Activated CD8-positive, alpha-beta memory T cell treated with anti-CD3 and anti-CD28 coated beads for 4 hours (primary cell): ENCODE measurements at places on chromosomes 4 and X.

DNA sequence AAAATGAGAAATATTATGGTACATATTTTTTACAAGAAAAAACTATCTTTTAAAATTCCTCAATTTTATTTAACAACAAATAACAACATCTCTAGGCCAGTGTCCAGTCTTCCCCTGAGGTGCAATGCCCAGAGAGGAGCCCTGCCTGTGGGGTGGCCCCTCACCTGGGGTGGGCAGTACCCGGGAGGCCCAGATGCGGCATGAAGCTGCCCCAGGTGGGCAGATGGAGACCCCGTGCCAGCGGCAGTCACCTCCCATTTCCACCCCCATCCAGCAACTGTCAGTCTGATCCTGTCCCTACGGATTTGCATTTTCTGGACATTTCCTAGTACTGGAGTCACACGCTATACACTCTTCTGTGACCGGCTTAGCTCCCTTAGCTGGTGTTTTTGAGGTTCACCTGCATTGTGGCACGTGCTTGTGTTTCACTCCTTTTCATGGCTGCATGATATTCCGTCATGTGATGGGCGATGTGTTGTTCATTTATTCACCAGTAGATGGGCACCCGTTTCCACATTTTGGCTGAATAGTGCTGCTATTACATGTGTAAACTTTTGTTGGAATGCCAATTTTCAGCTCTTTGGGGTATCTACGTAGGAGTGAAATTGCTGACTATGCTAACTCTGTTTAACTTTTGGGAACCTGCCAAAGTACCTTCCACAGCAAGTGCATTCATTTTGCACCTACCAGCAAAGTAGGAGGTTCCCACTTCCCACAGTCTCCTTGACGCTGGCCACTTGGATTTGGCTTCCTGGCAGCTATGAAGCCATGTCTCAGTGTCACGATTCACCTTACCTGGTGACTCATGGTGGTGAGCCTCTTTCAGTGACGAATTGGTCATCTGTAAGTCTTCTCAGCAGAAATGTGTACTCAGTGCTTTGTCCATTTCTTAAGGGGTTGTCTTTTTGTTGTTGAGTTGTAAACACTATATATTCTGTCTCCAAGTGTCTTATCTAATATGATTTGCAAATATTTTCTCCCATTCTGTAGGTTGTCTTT lies 11.7 kb upstream of the MAEA start:
- no peak for DNase-seq

- DNase-seq, result no peak
Observed at GRCh38 chr4:181578911-181579310, 664.3 kb upstream of the TENM3 start.

DNA sequence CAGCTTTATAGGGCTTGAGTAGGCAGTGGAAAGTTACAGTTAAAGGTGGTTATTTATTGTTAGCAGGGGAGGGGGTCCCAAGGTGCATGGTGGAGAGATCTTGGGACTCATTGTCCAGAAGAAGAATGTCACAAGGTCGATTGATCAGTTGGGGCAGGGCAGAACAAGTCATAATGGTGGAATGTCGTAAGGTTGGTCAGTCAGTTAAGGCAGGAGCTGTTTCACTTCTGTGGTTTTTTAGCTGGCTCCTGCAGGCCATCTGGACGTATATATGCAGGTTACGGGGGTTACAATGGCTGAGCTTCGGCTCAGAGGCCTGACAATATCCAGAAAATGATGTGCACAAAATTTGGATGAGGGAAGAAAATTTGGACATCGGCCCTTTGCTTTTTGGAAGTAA lies 7.1 kb downstream of the OFD1 start:
- DNase-seq, result no peak

DNA sequence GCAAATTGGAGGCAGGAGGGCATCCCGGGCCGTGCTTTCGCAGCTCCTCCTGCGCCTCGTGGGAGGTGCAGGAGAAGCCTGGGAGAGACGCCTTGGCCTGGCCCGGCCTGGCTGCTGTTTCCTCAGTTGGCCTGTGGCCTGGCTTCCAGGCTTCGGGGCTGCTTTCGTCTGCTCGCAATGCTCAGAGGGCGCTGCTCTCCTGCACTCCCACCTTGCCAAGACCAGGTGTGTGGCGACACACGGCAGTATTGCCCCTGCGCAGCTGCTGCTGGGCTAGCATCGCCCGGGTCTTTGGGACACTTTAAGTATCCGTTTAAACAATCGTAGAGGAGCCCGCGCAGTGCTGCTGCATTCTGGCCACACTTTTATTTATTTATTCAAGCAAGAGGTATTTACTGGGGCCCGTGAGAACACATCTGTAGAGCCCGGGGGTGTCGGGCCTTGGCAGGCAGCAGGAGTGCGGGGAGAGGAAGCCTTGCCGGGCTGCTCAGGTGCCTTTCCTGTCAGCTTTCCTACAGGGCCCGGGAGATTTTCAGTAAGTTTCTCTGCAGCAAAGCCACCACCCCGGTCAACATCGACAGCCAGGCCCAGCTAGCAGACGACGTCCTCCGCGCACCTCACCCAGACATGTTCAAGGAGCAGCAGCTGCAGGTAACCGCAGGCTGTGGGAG lies 26.2 kb upstream of the HGFAC start:
- DNase-seq, result no peak

GRCh38 chr4:5631352-5632065 lies 76.8 kb downstream of the EVC2 start:
- DNase-seq, result no peak

GRCh38 chr4:123077330-123077729 lies 154.9 kb upstream of the NUDT6 start:
- no peak for DNase-seq

DNA sequence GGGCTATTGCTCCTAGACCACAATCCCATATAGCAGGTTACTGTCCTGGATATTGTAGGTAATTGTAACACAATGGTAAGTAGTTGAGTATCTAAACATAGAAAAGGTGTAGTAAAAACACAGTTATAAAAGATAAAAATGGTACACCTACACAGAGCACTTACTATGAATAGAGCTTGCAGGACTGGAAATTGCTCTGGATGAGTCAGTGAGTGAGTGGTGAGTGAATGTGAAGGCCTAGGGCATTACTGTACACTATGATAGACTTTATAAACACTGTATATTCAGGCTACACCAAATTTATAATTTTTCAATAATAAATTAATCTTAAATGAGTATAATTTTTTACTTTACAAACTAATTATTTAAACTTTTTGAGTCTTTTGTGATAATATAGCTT lies 425.7 kb downstream of the PABPC4L start:
- no peak for DNase-seq

GRCh38 chrX:73979551-73980131 lies 324.3 kb upstream of the ZCCHC13 start:
- DNase-seq, result no peak

DNA sequence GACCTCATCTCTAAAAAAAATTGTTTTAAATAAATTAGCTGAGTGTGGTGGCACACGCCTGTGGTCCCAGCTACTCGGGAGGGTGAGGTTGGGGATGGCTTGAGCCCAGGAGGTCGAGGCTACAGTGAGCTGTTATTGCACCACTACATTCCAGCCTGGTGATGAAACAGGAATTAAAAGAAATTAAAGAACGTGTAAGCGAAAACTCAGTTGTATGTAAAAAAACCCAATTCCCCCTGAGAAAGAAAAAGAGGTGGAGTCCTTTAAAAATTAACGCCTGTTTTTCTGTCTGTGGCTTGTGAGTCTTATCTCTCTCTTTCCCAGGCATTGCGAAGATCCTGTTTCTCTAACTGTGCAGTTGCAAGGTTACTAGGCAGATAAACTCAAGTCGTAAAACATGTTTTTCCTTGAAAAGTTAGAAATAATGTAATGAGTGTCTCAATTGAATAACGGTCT lies 22.1 kb downstream of the EPGN start:
- no peak for DNase-seq

DNA sequence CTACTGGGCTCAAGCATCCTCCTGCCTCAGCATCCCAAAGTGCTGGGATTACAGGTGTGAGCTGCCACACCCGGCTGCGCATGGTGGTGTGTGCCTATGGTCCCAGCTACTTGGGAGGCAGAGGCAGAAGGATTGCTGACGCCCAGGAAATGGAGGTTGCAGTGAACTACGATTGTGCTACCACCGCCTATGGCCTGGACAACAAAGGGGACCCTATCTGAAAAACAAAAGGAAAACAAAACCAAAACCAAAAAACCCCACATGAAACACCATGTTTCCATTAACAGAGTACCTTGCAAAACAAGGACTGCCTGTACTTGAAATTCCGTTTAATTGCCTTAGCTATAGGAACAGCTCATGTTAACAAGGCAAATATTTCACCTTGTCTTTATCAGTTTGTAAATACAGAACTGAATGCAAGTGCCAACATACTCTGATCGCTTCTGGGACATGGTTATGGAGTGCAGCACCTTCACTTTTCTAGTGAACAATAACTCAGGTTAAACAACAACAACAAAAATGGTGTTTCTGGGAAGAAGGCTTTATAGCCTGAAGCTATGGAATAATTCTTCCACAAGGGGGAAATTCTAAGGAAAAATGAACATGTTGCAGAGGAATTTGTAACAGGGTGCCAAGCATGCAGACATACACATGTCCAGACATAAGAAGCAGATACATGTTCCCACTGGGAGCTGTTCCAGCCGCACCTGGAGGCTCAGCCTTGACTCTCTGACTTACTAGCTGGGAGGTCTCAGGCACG lies 73.2 kb upstream of the STS start:
- DNase-seq, result no peak

DNA sequence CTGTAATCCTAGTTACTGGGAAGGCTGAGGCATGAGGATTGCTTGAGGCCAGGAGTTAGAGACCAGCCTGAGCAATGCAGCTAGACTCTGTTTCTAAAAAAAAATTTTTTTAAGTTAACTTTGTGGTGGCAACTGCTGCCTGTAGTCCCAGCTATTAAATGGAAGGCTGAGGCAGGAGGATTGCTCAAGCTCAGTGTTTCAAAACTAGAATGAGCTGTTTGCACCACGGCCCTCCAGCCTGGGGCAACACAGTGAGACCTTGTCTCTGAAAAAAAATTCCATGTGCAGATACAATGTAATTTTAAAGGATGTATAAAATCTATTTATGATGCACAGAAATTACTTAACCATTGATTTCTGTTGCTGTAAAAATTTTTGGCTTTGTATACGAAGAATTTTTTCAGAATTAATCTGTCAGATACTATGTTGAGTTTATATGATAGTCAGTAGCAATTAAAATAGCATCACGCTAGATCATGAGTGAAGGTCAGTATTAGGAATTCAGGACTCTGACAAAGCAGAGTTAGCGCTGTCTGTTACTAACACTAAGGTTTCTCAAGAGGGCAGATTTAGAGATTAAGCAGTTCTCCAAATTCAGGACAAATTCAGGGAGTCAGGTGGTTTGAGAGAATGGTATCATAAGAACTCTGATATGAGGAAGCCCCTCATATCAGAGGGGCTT lies 8.3 kb upstream of the AGA start:
- DNase-seq, result no peak

DNA sequence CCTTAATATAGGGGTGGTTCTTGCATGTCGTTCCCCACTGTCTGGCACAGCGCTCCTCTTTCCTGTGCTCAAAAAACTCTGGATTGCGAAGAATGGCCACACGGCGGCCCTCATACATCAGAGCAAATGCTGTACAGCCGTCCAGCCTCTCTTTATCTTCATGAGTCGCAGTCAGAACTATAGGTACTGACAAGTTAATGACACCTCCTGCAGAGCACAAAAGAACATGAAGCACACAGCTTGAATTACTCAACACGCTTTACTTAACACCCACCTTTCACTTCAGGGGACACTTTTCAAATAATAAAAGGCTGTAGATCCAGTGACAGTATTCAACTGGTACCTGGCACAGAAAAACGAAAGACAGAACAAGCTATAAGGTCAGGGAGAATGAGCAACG lies 65.3 kb downstream of the PAPSS1 start:
- DNase-seq, result no peak

GRCh38 chrX:127057891-127058619 lies 238.5 kb downstream of the PRR32 start:
- no peak for DNase-seq

GRCh38 chr4:188986271-188986689 lies 847.0 kb downstream of the TRIML1 start:
- DNase-seq, result no peak

DNA sequence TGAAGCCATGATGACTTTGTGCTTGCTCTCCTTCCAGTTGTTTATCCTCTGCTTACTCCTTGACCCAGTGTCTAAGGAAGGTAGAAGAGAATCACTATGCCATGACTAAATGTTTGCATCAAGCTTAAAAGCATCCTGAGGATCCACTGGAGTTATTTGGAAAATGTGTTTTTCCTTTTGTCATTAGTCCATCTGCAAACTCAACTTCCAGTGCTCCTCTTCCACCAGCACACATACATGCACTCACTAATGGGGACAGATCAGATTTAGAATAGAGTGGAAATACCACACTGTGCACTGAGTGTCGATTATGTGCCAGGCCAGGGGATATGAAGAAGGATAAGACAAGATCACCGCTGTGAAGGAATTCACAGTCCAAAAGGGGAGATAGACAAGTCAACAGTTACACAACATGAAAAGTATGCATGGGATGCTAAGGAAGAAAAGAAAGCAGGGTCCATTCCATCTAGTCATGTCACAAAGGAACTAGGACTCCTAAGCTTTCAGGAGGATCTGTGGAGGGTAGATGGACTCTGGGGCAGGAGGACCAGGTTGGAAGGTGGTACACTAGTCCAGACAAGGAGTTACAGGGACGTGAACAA lies 1.9 kb downstream of the OCIAD2 start:
- no peak for DNase-seq

GRCh38 chr4:183783991-183784553 lies 121.0 kb upstream of the STOX2 start:
- DNase-seq, result no peak

DNA sequence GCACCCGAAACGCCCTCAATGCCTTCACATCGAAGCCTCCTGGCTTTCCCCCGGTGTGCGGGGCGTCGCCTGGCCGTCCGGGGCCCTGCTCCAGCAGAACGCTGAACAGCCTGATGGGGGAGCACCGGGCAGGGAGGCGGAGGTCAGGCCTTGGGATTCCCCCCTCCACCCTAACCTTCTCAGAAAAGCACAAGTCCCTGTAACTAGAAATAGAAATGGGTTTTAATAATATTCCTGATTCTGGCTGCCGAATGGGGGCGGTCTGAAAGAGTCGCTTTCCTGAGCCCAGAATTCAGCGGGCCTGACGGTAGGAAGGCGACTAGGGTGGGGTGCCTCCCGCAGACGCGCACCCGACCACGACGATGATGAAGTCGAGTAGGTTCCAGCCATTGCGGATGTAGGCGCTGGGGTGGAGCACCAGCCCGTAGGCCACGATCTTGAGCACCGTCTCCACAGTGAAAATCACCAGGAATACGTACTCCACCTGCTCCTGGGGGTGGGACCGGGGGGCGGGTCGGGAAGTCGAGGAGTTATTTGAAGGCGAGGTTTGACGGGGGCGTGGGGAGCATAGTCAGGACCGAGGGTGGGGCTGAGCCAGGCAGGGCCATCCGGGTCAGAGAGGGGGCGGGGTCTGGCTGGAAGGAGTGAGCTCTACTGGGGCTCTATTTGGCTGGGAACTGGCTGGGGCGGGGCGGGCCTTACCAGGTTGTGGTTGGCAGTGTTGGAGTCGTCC lies 2.5 kb downstream of the CACNA1F start:
- peak; percentile 8 for DNase-seq
